Kidney epithelial cell (primary cell): ENCODE measurements at places on chromosomes 4 and X.

- DNase-seq: no peak
Observed at GRCh38 chr4:138595731-138596460, 353.7 kb upstream of the SLC7A11 start.

GRCh38 chr4:36213977-36214376 lies 30.3 kb downstream of the ARAP2 start:
- DNase-seq: no peak

- DNase-seq: no peak
Observed at GRCh38 chr4:8592366-8593263, at the start of gene CPZ. Gene CPZ, plus strand, starts transcription at chr4:8592765. Its CDS starts 69 bp downstream, at chr4:8592834.

GRCh38 chr4:132565542-132565941 lies 583.6 kb upstream of the PCDH10 start:
- no peak for DNase-seq

DNA sequence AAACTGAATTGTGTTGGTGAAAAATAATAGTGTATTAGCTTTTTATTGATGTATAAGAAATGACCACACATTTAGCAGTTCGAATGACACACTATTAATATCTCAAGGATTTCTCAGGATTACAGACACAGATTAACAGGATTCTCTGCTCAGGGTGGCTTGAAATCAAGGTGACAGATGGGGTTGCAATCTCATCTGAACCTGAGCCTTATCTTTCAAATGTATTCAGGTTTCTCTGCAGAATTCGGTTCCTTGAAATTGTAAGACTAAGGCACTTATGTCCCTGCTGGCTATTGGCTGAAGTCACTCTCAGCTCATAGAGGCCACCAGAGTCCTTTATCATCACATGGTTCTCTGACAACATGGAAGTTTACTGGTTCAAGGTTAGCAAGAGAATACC lies 1780.1 kb downstream of the ARAP2 start:
- no peak for DNase-seq

GRCh38 chrX:151983186-151983585 lies 8.7 kb upstream of the GABRE start:
- DNase-seq: peak; percentile 59

DNA sequence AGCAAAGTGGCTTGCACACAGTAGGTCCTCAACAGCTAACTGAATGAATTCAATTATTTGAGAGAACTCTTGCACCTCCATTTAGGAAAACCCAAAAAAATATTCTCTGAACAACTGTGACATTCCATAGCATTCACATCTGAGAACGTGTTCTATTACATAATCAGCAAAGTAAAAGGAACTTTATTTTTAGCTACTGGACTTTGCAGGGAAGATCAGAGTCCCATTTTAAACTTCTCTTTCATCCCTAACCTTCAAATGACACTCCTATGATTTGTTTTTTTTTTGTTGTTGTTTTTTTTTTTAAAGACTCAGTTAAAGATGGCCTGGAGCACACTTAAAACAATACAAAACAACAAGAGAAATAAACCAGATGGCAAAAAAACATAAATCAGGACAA lies 30.9 kb downstream of the RAI2 start:
- no peak for DNase-seq

- DNase-seq: no peak
Observed at GRCh38 chrX:16702700-16703599, 9.5 kb downstream of the CTPS2 start.

- peak; percentile 37 for DNase-seq
Observed at GRCh38 chrX:154526901-154527675, 11.1 kb upstream of the FAM3A start.

DNA sequence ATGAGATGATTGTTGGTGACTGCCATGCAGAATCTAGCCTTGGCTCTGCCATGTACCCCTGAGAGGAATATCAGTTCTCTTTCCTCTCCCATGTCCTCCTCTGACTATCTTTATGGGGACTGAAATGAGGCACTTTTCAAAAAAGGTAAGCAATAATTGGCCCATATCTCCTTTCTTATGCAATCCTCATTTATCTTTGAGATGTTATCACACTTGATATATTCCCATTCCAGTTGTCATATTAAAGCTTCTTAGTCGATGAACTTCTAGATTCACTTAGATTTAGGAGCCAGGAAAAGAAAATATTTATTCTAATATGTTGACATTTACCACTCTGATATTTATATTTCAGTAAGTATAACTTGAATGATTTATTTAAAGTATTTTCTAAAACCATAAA lies 55.3 kb upstream of the CXCL8 start:
- no peak for DNase-seq

DNA sequence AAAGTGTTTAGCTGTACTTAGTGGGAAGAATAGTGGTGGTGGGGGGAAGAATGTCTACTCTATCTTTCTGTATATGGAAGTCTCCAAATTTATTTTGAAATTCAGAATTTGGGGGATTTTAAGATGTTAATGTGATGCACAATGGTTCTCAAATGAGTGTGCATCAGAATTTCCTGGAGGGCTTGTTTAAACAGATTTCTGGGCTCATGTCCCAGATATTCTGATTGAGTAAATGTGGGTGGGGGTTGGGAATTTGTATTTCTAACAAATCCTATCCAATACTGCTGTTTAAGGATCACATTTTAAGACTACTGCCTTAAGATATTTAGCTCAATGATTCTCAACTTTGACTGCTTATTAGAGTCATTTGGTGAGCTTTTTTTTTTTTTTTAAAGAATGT lies 15.1 kb upstream of the INTS6L start:
- no peak for DNase-seq

DNA sequence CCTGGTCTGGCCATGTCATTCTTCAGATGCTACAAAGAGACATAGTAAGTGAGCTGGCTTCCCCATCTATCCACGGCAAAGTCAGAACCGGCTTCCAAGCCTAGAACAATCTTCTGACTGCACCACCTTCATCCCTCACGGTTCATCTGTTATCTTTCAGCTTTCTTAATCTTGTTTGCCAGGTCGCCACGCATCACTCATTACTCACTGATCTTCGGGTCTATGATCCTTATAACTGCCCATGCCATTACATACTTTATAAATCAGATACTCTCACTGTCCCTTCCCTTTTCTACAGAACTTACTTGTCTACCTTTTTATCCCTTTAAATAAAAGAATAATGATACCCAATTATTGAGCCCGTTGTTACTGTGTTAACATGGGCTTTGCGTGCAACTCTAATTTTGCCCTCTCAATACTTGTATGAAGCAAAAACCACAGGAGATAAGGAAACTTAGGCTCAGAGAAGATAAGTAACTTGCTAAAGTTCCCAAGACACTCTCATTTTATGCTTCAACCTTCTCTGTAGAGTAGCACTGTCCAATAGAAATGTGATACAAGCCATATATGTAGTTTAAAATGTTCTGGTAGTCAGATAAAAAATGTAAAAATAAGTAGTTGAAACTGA lies 171.7 kb downstream of the AMELX start:
- DNase-seq: no peak

GRCh38 chr4:24840826-24841543 lies 45.6 kb downstream of the SOD3 start:
- DNase-seq: no peak

GRCh38 chr4:119765951-119766350 lies 137.3 kb upstream of the PDE5A start:
- DNase-seq: no peak
